ENCODE measurements at places on chromosomes 1 and 21.

GRCh38 chr21:40408561-40408960, 438.4 kb downstream of the DSCAM start:
- no peak for DNase-seq

DNA sequence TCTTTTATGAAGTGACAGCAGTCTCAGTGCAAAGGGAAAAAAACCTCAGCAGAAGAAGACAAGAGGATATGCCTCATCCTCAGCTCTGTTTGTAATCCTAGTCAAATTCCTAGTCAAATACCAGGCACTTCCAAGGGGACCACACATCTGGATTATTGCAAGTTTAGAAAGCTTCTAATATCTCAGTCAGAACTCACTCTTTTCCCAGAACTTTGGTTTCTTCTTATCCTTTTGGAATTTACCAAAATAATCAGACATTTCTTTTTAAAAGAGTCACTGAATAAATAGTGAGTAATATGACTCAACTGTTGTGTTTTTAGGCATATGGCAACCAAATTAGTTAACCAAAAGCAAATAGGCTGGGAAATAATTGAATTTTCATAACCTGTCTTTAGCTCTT, 47.8 kb downstream of the PRRX1 start:
- DNase-seq, result no peak

DNA sequence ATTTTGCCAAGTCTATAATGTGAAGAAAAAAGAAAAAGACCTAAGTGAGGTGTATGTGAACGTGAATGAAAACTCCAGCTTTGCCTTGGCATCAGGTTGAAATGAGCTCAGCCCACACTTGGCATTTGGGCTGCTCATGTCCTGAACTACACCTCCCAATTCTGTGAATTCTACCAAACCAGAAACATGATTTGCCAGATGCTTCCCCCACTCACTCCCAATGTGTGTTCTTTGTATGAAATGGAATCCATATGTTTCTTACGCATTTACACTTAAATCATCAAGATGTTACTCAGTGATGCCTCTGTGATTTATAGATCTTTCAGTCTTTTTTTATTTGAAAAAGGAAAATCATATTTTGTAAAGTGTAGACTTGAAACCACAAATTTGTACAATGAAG, 32.8 kb upstream of the RUNX1 start:
- DNase-seq, result no peak

GRCh38 chr1:67327864-67328466, 20.3 kb downstream of the IL12RB2 start:
- DNase-seq, result no peak

GRCh38 chr1:56557746-56558145, 21.6 kb downstream of the PLPP3 start:
- no peak for DNase-seq

GRCh38 chr1:243482141-243483022, 226.5 kb downstream of the SDCCAG8 start:
- DNase-seq, result no peak

- DNase-seq, result peak; percentile 12
These were observed 152.8 kb downstream of the PPP1R12B start for GRCh38 chr1:202501281-202501680.

DNA sequence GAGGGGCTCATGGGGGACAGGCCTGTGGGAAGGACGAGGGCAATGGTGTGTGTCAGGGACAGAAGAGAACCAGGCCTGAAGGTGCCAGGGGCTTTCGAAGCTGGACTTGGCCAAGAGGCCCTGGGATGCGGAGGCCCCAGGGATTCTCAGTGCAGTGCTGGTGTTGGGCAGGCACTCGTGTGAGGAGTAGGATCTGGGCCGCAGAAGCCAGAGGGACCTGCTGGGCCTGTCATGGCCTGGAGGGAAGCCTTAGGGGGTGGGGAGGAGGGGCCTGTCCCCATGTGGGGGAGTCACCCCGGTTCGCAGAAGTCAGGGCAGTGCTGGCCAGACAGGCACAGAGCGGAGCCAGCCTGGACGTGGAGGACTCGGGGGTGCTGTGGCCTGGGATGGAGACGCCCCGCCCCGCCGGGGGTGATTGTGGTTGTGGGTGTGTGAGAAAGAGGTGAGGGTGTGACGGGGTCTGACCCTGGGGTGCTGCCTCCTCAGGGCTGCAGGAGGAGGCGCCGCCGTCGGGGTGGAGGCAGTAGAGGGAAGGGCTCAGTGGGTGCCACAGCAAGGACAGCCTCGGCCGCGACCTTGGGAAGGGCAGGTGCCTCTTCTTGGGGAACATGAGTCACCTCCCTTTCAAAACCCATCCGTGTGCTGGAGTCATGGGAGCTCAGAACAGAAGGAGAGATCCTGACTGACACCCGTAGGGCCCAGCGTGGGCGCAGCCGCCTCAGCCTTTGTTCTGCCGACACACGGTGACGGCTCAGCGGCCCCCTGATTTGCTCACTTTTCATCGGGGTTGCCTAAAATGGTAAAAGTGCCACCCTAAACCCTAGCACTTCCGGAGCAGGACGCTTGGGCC, 33.9 kb downstream of the FAAP20 start:
- DNase-seq, result no peak

DNA sequence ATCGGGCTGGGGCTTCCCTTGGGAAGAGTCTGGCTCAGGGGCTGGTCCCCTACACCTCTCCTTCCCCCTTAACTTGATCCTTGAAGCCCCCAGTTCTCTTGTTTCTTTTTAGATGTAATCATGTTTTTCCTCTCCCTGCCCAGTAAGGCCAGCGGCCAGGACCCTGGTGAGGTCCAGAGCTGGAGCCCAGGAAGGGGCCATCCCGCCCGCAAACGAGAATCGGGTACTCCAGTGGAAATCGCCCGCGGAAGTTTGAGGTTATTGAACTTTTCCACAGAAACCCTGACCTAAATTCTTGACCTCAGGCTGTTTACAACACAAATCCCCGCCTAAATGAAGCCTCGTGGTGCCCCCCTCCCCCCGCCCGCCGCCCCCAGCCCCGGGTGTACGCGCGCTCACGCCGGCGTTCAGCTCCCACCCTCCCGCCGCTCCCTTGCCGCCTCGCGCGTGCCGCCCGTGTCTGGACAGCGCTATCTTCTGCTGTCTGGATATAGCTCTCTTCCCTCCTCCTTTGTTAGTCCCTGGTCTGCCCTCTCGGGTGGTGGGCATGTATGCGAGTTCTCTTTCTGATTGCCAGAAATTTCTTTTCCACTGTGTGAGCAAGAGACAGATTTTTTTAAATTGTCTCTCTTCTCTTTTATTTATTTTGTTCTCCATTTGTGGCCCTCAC, 165.9 kb upstream of the CACNA1E start:
- DNase-seq, result no peak

GRCh38 chr1:92754719-92755050, 30.2 kb downstream of the EVI5 start:
- DNase-seq, result no peak

DNA sequence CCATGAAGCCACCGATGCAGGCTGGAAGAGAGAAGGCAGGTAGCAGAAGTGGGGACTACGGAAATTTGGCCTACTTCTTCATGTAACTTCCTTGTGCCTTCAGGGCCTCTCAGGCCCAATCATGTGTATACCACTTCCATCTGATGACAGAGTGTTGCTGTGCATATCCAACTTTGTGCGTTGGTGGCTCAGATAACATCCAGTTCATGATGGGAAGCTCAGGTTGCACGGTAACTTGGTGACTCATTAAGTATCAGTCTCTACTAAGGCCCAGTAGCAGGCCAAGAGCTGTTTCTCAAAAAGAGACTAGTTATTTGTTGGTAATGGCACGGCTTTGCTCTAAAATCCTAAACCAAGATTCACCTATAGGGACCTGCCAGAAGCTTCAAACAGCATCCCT, 117.6 kb downstream of the LTN1 start:
- no peak for DNase-seq

DNA sequence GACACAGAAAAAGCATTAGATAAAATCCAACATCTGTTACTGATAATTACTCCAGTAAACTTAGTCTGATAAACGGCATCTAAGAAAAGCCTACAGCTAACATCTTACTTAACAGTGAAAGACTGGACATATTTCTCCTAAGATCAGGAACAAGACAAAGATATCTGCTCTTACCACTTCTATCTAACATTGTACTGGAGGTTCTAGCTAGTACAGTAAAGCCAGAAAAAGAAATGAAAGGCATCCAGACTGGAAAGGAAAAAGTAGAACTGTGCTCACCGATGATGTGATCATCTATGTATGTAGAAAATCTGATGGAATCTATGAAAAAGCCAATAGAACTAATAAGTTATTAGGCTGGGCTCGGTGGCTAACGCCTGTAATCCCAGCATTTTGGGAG, 21.7 kb downstream of the NEXN start:
- no peak for DNase-seq

DNA sequence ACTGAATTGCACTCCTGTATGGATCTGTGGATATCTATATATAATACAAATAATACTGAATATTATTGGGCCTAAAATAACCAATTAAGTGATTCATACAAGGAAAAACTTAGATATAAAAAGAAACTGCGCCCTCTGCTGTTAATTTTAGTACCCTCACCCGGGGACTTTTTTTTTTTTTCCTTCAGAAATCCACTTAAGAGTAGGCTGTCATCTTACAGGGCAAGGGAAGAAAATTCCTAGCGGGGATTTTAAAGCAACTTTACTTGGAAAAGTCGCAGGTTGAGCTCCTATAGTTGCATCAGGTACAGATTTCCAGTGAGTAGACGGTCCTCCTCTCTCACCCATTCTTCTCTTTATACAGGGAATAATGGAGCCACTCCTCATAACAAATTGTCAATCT, 1.3 kb downstream of the NTNG1 start:
- peak; percentile 37 for DNase-seq

DNA sequence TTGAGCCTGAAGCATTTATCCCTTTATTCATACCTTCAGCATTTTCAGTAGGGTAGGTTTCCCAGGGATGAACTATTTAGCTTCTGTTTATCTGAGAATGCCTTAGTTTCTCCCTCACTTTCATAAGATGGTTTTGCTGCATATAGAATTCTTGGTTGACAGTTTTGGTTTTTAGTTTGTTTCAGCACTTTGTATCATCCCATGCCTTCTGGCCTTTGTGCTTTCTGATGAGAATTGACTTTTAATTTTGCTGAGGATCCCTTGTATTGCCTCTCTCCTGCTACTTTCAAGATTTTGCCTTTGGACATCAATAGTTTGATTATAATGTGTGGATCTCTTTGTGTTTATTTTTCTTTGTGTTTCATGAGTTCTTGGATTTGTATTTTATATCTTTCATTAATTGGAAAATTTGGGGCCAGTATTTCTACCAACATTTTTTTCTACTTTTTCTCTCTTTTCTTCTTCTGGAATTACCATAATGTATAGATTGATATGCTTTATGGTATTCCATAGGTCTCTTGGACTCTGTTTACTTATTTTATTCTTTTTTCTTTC, 236.6 kb downstream of the LBR start:
- DNase-seq, result no peak

GRCh38 chr1:2121101-2121691, 71.0 kb downstream of the PRKCZ start:
- no peak for DNase-seq

GRCh38 chr1:117674521-117675400, 68.9 kb downstream of the TENT5C start:
- DNase-seq, result no peak

- peak; percentile 56 for DNase-seq
These were observed 36.0 kb upstream of the DISC1 start for GRCh38 chr1:231590453-231591198.

- DNase-seq, result no peak
These were observed 218.1 kb downstream of the FMN2 start for GRCh38 chr1:240309769-240310168.

DNA sequence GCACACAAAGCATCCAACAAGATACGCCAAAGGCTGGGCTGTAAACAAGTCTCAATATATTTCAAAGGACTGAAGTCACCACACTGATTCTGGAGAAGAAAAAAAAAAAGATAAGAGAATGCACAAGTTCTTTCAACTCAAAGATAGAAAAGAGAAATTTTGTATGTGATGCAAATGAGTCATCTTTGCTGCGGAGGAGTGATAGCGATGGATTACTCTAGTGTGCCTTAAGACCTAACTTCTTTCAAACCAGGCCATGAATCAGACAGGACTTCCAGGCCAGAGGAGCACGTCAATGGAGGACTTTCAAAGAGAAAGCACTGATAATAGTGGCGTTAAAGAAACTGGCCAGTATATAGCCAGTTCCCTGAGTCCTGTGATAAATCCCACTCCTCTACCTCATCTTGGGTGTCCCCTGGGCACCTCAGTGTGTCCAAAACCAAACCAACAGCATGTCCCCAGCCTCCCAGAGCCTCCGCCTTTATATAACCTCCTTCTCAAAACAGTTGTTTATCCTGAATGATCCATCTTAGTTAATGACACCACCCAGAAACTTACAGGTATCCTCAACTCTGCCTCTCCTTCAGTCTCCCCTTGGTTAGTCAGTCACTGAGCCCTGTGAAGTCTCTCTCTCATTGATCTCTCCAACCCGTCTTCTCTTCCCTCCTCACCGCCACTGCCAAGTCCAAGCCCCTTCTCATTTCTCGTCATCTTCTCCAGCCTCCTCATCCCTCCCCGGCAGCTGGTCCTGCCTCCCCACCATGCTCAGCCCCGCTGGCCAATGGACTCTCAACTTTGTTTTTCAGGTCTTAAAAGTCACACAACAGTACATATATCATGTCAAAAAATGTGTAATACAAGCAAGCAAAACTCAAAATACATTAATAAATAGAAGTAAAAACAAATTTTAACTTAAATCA, 47.2 kb upstream of the IFFO2 start:
- DNase-seq, result no peak

DNA sequence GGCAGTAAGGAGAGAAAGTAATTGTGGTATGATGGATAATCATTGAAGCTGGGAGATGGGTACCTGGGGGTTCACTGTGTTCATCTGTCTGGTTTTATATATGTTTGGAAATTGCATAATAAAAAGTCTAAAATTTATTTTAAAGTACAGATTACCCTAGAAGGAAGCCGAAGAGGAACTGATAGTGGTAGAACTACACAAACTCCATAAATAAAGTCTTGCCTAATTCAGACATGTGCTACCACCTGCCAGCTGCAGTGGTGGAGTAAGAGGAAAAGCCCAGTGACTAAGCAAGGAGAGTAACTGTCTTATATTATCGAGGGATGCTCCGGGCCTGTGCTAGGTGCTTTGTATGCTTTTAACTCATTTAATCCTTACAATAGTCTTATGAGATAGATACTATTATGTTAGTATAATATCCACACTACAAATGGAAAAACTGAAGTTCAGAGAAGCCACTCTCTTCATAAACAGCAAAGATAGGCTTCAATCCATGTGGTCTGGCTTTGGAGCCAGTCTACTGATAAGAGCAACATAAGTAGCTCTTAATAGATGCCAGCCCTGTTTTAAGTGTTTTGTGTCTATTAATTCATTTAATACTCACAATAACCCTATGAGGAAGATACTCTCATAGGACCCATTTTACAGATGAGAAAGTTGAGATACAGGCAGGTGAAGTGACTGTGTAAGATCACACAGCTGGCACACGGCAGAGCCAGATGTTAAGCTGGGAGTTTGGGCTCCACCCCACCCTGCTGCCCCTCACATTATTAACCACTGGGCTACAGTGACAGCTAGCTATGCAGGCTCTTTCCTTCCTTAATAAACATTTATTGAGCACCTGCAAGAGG, 56.8 kb upstream of the HNRNPU start:
- no peak for DNase-seq

- DNase-seq, result no peak
These were observed 143.7 kb downstream of the TM2D1 start for GRCh38 chr1:61581251-61581650.
